AG08395 (cell line): ENCODE measurements at places on chromosomes 1 and 21.

DNA sequence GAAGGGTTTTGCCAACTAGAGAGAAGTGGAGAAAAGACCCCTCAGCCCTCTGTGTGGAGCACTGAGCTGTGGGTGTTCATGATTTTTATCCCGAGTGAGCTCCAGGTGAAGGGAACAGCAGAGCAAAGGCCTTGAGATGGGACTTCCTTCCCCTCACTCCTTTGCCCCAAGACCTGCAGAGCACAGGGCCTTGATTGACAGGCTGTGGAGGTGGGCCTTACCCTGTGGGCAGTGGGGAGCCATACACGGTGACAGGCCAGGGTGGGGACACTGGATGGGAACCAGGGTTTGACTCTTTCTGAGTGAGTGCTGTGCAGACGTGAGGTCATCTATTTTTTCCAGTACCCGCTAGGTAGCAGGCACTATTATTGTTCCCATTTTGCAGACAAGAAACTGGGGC, 10.5 kb downstream of the KCNQ4 start:
- no peak for DNase-seq

GRCh38 chr1:178572604-178573003, 59.7 kb downstream of the TEX35 start:
- DNase-seq = no peak

DNA sequence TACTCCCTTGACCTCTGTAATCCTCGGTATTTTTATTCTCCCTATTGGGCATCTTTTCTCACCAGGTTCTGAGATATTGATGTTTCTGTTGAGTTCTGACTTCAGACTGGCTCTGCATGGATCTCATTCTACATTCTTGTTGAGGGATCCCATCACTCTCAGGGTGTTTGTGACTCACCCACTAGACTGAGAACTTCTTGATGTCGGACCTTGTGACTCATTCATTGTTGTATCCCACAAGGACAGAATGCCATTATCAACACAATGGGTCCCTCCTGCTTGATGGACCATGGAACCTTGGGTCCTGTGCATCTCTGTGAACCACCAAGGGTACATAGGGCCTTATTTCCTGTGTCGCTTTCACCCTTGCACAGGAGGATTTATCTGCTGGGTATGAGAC, 174.1 kb downstream of the PBX1 start:
- peak; percentile 55 for DNase-seq

GRCh38 chr1:21579791-21580190, 70.6 kb downstream of the ALPL start:
- DNase-seq = no peak

GRCh38 chr1:172746091-172746949, 87.4 kb downstream of the FASLG start:
- peak; percentile 85 for DNase-seq

GRCh38 chr1:145960468-145961108, 2.8 kb upstream of the LIX1L start:
- peak; percentile 64 for DNase-seq

GRCh38 chr1:197384471-197384870, 116.4 kb downstream of the CRB1 start:
- DNase-seq = no peak

GRCh38 chr1:62809788-62810187, 25.9 kb downstream of the ATG4C start:
- DNase-seq = no peak

GRCh38 chr1:19559641-19560040, 74.3 kb upstream of the CAPZB start:
- peak; percentile 79 for DNase-seq
